Tibial nerve (tissue), 4 donors: ENCODE measurements at places on chromosomes 4 and X. TPM values are rescaled to one million over a fixed set of nuclear protein-coding genes. Genes with fewer than 3 reads are reported as not detected.

PLK4 gene
- 2.0 TPM for total RNA-seq

DNA sequence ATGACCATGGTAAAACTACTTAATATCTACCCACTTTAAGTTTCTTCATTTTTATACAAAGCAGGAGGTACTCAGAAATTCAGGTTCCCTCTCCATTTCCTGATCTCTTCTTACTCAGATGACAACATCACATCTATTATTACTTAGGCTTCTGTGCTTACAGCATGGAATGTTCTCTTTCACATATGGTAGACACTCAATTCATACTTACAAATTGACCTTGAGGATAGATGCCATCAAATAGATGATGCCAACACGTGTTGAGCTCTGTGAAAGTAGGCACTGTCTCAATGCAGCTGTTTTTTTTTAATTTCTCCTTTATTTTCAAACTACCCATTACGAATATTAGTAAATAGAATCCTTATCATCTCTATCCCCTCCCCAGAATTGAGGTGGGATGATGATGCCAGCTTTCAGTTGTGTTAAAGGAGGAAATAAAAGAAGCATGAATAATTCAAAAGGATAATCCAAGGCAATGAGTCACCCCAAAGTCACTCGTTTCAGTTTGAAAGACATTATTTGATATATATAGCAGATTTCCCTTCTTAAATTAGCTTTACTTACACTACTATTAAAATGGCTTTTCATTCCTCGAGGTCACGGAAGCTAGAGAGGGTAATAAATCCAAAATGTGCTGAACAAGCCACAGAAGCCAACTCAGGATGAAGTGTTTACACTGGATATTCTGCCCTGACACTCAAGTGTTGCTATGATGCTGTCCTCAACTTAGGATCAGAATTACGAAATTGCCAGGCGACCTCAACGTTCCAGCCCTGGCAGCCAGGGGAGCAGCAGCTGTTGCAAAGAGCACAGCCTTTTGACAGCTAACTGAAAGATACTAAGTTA, 124.2 kb upstream of the EOLA2 start:
- DNase-seq, result no peak
- no peak overlapping the region for H3K4me3 ChIP-seq
- H3K4me1 ChIP-seq, result no peaks in the 10 kb centered on the region
- no peaks in the 10 kb centered on the region for H3K36me3 ChIP-seq

DNA sequence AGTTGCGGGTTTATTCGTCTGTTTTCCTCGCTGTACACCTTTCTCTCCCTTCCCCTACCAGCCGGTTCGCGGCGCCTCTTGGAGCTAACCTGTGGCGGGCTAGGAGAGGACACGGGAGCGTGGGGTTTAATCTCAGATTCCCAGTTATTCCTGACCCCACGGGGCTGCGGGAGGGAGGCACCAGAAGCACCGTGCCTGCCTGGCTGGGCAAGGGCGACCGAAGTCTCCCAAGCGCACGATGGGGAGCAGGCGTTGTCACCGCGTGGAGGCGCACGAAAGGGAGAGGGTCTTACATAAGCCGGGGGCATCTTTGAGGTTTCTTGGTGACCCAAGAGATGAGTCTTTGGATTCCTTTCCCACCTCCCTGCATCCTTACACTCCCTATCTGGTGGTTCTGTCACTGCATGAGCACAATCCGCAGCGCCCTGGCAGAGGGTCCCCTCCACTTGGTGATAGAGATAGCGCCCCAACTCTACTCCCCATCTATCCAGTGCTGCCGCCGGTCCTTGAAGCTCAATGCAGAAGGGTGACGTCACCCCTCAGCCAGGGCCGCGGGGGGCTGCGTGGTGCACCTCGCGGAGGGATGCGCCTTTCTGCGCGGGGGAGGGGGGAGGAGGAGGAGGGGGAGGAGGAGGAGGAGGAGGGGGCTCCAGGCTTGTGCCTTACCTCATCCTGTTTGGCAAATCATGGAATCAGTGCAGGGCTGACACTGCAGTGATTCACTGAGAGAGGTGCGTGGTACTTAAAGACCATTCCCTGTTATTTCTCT, 793 bp downstream of the TSPAN7 start:
- peak overlapping the region; percentile 38 for H3K4me3 ChIP-seq
- DNase-seq, result no peak
- H3K36me3 ChIP-seq, result no peaks in the 10 kb centered on the region
- peak overlapping the region; percentile 78 for H3K27ac ChIP-seq

DNA sequence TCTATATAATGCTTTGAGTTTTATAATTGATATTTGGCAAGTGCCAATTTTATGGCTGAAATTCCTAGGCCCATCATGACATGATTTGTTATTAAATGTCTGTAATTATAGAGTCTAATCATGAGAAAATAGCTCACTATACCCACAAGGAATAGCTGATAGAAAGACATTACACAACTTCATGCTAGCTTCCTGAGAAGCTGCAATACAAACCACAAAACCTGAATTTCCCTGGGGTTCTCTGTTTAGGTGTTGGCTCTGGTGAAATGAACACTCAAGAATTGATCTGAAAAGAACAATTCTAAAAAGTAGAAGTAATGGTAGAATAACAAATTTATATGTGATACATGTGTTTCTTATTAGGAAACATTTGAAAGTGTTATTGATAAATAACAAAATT, 169.6 kb downstream of the GASK1B start:
- H3K36me3 ChIP-seq, result no peaks in the 10 kb centered on the region
- peaks cover 9% of the 10 kb centered on the region for H3K4me1 ChIP-seq
- no peak for DNase-seq

GRCh38 chr4:38004062-38004461, 43.9 kb downstream of the PTTG2 start:
- H3K27me3 ChIP-seq, result no peaks in the 10 kb centered on the region
- H3K4me1 ChIP-seq, result peaks cover 29% of the 10 kb centered on the region
- H3K36me3 ChIP-seq, result no peaks in the 10 kb centered on the region
- H3K27ac ChIP-seq, result no peak overlapping the region
